ENCODE measurements at places on chromosomes 5 and 9.
A peak's percentile ranks its signal among the peaks of the same experiment; 100 is the strongest.

GRCh38 chr9:91117959-91118703 lies 243.6 kb downstream of the AUH start:
- DNase-seq: no peak

DNA sequence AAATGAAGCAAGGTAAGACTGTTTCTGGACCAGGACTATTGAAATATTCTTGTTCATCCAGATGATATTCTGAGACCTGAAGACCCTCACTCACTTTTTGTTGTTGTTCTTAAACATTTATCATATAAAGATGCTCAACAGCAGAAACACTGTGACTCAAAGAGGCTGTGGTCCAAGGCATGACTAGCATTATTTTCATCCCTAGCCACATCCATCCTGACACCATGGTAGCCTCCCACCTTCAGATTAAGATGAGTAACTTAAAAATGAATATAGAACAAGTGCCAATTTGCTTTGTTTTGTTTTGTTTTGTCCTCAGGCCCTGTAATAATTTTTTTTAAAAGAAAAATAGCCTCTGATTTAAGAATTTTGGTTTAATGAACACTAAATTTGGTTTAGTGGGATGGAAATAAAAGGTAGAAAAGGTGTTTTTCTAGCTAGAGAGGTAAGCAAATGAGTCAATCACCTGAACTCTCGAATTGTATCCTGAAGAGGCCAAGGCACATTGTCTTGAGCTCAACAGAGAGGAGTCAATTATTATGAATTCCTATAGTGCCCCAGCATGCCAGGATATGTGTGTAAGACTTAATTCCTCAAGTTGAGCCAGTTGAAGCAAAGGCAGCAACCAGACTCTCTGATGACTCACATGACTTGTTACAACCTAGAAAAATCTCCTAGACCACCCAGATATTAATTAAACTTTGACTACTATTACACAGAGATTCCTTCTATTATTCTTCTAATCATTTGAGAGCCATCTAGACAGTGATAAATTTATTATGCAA lies 380.1 kb upstream of the TUSC1 start:
- no peak for DNase-seq

- DNase-seq: no peak
Measured at GRCh38 chr9:127395497-127396252, 1.3 kb upstream of the SLC2A8 start.

GRCh38 chr5:135327429-135328127 lies 71.5 kb downstream of the MACROH2A1 start:
- DNase-seq: no peak

GRCh38 chr9:14190240-14190639 lies 123.7 kb downstream of the NFIB start:
- no peak for DNase-seq

DNA sequence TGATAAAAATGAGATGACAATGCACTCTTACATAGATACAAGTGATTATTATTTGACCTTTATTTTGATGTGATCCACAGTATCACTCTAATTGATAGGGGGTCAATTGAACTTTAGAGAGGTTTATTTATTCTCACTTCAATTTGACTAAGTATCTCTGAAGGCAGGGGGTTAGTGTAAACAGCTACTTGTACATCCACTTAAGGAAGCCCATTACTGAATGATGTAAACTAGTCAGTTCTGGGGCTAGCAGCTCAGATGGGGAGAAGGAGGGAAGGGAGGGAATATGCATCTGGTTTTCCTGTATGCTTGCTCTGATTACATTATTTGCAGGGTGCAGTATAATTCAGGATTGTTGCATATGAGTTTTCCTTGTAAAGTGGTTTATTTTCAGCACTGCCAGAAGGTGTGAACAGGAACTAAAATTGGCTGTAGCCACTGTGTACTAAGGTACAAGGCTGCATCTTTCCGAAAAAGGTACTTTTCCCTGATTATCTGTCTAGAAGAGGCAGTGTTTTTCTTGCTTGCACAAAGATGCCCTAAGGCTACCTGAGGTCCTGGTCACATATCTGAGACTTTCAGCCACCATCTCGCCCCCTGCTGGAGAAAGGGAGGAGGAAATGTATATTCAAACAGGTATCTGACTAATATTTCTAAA lies 51.2 kb downstream of the MRPS27 start:
- peak; percentile 7 for DNase-seq

GRCh38 chr5:140118302-140118936 lies 4.5 kb downstream of the PURA start:
- DNase-seq: no peak

DNA sequence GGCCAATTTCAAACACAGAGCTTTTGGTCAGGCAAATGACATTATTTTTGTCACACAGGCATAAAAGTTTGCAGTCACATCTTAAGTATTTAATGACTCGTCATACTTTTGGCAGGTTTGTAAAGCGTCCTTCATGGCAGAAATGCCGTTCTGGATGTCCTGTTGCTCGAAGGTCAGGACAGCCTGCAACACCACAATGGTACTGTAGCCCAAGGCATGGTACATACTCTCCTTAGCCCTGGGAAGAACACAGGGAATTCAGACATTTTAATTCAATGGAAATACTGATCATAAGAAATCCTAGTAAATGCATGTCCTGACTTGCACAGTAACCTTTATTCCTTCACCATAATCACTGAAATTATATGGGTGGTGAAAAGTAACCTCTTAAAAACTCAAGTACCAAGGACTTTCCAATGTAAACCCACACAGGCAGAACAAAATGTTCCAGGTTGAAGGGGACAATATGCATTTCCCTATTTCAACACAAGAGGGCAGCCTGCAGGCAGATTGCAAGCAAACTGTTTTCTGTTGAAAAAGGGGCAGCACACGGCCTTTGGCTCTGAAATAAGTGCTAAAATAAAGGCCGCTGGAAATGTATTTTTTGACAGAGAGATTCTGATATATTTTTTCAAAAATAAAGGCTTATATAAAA lies 95.7 kb downstream of the TTC39B start:
- peak; percentile 5 for DNase-seq

GRCh38 chr5:41870627-41871048 lies 413 bp upstream of the OXCT1 start:
- DNase-seq: no peak

GRCh38 chr9:134575103-134575900 lies 66.3 kb upstream of the COL5A1 start:
- no peak for DNase-seq

DNA sequence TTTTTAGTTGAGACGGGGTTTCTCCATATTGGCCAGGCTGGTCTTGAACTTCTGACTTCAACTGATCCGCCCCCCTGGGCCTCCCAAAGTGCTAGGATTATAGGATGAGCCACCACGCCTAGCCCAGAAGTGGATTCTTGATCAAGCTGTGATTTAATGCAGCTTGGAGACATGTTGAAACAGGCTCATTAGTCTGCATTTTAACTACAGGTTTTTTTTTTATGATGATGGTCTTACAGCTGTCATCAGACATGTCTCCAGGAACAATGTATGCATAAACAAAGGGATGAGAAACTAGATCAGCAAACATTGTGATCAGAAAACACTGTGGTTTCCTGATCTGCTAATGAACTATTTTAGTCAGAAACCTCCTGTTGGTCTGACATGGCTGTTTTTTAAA lies 30.0 kb upstream of the PLPP1 start:
- no peak for DNase-seq

DNA sequence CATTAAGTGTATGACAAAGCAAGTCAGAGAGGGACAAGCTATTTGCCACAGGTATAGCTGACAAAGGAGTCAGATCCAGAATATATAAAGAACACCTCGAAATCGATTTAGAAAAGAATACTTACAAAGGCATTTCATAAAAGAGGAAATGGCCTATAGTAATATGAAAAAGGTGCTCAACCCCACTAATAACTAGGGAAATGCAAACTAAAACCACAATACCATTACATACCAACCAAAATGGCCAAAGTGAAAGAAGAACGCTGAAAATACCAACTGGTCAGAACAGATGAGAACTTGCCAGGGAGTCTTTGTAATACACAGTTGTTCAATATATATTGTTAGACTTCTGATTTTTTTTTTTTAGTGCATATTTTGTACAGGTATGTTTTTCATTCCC lies 152.9 kb downstream of the CDC42SE2 start:
- no peak for DNase-seq

GRCh38 chr9:38003230-38003629 lies 65.8 kb downstream of the SHB start:
- no peak for DNase-seq

- DNase-seq: no peak
Measured at GRCh38 chr5:79929095-79929494, 62.0 kb downstream of the MTX3 start.

- DNase-seq: no peak
Measured at GRCh38 chr5:89546657-89547056, 663.7 kb upstream of the MEF2C start.

DNA sequence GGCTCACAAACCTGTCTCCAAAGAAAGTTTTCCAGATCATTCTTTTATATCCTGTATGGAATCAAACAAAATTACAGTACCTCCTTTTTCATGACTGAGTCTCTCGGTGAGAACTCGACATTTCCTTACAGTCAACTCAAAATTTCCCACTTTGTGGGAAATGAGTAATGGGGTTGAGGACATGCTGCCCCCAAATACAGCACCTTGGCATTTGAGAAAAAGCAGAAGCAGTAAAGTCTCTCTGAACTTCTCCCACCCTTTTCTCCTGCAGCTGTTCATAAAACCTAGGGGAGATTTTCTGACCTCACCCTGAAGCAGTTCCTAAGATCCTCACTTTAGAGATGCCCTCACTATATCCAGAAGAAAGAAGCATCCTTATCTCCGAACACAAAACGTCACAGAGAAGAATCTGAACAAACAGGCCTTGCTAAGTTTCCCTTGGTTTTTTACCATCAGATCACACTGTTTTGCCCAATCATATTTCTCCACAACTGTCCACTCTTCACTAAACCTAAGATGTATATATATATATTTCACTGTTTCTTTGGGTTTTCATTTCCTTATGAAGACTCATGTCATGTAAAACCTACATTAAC lies 96.1 kb upstream of the APC start:
- no peak for DNase-seq

- no peak for DNase-seq
Measured at GRCh38 chr5:56900858-56901578, 8.4 kb upstream of the SETD9 start.

DNA sequence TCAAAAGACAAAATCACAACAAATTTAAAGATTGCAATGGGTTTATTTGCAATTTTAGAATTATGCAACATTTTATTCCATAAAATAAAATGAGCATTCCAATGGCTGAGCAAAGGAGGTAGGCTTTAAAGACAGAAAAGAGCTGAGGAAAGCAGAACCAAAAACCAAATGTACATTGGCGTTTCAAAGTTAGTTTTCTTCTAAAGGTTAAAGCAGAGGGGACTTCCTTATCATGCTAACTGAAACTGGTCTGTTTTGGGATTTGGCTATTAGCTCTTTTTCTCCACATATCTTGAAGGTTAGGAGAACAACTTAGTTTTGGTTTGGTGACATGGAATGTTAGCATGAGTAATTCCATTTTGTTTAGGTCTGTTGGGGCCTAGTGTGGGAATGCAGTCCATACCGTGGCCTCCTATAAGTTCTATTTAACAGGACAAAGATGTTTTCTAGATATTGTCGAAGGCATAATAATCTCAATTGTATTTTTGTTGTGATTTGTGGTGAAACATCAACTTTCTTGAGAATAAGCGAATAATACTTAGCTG lies 20.3 kb downstream of the DCP2 start:
- no peak for DNase-seq

DNA sequence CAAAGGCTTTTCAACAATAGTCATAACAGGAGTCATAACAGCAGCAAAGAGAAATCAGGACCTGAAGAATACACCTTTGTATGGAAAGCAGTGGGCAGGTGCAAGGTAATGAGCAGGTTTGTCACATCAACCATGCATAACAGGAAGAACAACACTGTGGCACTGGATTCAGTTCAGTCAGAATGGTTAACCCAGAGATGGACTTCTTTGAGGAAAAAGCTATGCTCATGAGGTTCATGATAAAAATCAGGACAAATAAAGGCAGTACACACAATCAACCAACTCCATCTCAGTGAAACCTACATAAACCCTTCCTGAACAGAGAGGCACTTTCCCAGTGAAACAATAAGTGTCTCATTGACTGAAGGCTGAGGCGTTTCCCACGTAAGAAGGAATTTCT lies 27.0 kb downstream of the ABITRAM start:
- no peak for DNase-seq

- DNase-seq: no peak
Measured at GRCh38 chr5:179612577-179613459, 10.7 kb downstream of the HNRNPH1 start.

GRCh38 chr5:101425339-101425859 lies 522.3 kb upstream of the ST8SIA4 start:
- no peak for DNase-seq

DNA sequence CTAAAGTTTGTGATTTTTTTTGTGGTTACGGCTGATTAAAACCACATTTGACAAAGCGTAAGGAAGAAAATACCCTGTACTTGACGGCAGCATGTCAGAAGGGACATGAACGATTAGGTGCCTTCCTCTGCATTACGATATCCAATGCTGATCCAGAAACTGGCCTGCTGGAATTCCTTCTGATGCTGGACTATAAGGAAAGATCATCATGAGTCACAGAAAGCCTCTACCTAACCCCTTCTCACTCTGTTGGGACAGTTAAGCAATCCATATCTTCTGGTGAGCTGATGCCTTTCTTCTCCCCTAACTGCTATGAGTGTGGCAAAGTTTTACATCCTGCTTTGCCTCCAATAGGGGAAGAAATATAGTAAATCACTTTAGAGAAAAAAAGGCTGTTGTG lies 78.4 kb upstream of the PAPPA start:
- no peak for DNase-seq

DNA sequence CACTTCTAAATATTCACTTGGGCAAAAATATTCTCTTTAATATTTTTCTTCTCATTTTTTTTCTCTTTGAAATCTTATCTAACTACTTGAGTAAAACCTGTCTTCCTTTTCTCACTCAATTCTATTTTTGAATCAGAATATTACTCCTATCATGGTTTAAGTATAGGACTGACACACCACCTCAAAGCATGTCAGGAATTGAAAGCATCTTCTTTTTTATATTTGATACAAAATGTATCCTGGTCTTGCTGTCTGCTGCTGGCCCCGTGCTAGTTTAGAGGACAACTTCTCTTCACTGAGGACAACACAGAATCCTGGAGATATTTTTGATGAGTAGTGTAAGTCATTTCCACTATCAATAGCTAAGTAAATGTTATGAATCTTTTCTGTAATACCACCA lies 383.6 kb downstream of the GADD45G start:
- DNase-seq: no peak

- no peak for DNase-seq
Measured at GRCh38 chr5:93452255-93452654, 128.8 kb downstream of the NR2F1-AS1 start.

DNA sequence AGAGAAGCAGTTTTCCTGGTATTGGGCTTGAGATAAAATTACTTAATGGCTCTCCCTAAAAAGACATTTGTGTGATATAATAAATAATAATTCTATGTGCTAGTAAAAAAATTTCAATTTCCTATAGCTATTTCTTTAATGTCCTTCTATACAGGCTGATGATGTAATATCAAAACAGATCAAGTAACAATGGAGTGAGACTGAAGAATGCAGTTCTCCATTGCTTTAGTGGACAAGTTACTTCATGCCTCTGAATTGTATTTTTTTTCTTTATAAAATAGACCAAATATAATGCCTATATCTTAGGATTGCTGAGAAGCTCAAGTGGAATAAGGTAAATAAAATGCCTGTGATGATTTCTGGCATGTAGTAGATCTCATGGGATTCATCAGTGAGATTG lies 35.6 kb upstream of the NEURL1B start:
- no peak for DNase-seq

Data from stimulated activated CD4-positive, alpha-beta T cell treated with anti-CD3 and anti-CD28 coated beads, Interleukin-1b, Interleukin-23, amount 100 ng/mL, for 1 hour (primary cell).